Naive B cell (primary cell): ENCODE measurements at places on chromosomes 2 and 18. TPM values are rescaled to one million over a fixed set of nuclear protein-coding genes. Genes with fewer than 3 reads are reported as not detected.

DNA sequence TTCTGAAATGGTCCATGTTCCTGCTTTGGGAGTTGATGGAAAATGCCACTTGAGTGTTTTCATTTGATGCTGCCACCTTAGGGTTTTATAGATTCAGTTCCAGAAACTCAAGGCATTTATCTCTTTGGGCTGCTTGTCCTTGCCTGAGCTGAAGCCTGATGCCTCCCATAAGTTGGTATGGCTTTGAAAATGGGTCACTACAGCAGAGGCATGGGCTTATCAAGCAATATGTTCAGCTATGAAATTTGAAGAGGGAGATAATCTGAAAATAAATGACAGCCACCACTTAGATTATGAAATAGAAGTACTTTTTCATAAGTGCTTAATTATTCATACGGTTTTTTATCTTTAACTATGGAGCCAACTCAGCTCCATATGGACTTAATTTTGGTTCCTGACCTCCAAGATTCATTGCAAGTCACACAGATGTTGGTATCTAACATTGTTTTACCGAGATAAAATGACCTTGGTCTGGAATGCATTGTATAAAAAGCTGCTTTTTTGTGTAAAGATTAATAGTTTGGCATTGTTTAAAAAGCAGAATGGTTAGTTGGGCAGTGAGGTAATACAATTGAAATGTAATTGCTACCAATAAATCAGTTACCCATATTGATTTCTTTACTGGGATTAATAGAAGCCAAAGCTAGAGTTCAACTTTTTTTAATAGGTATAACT, 4.5 kb downstream of the SLC14A1 start:
- DNase-seq: no peak

DNA sequence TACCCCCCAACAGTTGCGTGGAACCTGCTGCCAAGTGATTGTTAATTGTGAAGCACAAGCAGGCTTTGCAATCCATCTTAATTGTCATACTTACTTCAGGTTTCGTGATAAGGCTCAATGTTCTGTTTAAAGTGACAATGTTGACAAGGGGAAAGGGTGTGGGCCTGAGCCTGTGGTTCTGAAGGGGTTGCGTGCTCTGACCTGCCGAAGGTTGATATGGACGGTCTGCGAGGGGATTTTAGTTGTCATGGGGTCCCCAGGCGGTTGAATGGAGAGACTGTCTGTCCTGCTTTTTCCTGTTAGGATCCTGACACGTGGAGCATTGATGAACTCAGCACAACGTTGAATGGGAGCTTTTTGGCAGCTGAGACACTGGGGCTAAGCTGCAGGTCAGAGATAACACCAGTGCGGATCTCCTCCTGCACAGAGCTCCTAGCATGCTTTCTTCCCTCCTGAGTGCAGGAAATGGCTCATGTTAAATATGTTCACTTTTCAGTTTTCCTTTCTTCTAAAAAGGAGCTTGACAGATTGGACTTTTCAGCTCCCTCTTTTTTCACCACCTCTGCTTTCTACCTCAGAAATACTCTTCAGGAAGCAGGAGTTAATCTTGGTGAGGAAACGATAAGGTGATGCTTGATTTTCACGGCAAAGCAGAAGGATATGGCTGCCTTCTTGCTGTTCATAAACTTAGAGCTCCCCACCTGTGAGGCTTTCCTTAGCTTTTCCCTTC, 62.9 kb upstream of the ZEB2 start:
- DNase-seq: no peak

Gene FKBP7
- 6.7 TPM for polyA plus RNA-seq

Gene FOSL2
- 0.06 TPM for polyA plus RNA-seq

Gene SCYGR4
- not detected for polyA plus RNA-seq

DNA sequence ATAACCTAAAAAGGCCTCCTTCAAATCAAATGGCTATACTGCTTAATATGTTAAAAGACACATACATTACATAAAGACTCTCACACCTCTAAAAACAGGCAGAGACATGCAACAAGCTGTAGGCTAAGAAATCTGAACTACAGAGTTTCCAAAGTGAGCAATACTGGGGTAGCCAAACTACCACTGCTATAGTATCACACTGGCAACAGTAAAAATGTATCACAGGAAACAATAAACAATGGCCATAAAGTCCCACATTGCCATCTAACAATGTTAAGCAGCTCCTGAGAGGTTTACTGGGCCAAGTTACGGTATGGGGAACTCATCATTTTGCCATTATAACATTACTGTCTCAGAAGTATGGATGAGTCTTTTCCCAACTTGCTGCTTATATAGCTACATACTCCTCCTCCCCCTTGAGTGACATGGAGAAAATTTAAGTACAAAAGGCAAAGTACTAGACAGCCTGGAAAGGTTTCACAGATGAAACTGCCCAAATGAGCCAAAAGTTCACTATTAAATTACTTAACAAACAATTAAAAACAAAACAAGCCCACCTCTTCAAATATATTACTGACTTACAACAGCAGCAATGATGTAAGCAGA, 50.3 kb downstream of the SS18 start:
- no peak for DNase-seq

DNA sequence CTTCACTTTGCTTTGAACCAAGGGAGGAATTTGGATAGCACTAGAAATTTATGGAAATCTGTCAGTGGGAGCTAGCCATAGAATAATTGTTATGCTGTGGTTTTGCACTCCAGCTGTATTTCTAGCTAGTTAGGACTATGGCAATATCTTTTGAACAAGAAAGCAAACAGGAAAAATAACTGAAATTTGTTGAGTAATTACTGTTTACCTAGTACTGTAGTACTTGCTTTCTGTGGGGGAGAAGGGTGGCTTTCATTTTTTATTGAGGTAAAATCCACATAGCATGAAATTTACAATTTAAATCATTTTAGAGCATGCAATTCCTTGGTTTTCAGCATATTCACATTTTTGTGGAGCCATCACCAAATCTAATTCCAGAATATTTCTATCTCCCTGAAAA, 28.4 kb downstream of the MBD5 start:
- no peak for DNase-seq

Gene GAL3ST2
- not detected for polyA plus RNA-seq

- no peak for DNase-seq
These were observed 126.3 kb downstream of the LTBP1 start for GRCh38 chr2:33073018-33073417.

Gene EVX2
- polyA plus RNA-seq: not detected

DNA sequence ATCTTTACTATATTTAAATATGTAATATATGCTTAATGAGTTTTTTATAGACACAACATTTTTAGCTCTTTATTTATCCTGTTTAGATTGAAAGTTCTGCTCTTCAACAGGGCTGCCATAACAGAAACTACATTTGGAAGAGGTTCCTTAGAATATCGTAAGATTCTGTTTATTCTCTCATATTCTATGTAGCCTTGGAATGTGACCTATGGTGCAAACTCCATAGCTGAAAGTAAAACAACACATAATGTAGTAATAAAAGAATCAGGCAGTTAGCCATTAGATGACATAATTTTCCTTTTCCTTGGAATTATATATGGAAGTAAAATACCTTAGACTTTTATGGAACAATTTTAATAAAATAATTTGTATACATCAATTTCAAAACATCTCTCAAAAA, 91.3 kb downstream of the ZNF804A start:
- no peak for DNase-seq

Gene BMP10
- not detected for polyA plus RNA-seq

DNA sequence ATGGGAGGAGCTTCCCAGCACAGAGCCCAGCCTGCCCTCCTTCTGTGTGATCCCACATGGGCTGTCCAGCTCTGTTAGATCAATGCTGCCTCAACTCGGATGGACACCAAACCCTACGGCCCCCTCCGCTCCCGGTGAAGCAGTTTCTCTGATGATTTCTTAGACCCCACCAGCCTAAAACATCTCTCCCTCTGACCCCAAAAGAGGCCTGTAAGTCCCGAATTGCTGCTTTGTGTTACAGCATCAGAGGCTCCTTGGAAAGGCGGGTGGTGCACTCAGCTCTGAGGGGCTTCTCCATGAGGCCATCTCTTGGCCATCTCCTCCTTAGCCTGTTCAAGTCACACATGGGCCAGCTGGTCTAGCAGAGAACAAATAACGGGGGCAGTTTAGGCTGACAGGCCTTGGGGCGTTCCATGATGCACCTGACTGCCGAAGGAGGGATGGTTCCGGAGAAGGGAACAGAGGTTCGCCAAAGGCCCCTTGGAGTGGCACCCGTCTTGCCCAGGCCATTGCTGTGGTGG, 240.7 kb downstream of the SH3RF3 start:
- no peak for DNase-seq

DNA sequence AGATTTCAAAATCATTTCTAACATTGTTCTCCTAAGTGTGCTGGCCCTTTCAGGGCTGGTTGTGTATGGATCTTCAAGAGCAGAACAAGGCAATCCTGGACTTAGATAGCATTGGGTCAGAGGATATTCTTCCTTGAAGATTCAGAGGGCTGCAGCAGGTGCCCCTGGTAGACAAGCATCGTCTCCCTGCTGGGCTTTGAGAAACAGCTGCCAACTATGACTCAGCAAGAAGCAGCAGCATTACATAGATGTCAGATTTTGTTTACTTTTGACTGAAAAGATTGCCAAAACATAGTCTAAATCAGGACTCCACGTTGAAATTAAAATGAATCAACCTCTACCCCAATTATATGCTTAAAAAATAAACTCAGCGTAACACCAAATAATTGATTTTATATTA, 618.8 kb downstream of the SOCS6 start:
- no peak for DNase-seq

Gene GDF7
- polyA plus RNA-seq: 0.33 TPM

DNA sequence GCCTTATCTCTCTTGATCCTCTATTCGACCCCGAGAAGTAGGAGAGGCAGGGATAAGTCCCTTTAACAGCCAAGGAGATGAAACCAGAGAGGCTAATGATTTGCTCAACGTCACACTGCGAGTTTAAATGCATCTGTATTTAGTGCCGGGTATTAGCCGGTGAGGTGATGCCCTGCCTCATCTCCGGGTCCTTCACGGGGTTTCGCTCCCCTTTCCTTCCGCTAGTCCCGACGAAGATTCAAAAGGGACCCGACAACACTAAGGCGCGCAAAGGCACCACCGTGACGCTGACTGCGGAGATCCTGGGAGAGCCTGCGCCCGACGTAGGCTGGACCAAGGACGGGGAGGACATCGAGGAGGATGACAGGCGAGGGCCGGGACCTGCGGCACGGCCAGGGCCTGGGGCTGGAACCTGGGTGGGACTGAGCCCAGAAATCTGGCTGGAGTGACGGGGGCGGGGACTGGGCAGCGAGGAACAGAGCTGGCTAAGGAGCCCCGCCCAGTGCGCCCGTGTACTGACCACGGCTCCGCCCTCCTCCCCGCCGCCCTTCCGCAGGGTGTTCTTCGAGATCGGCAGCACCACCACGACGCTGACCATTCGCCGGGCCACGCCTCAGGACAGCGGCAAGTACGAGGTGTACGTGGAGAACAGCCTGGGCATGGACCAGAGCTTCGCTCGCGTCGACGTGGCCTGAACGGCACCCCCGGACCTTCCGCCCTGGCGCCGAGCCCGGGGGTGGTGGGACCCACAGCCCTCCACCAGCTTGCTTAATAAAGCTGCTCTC, 1.0 kb upstream of the GMPPA start:
- no peak for DNase-seq

Gene DCDC2C
- not detected for polyA plus RNA-seq

GRCh38 chr18:59155153-59155552, 15.5 kb downstream of the SEC11C start:
- no peak for DNase-seq

Gene CNTNAP5
- polyA plus RNA-seq: not detected

Gene GULP1
- polyA plus RNA-seq: not detected

Gene EMILIN1
- 1.1 TPM for polyA plus RNA-seq

DNA sequence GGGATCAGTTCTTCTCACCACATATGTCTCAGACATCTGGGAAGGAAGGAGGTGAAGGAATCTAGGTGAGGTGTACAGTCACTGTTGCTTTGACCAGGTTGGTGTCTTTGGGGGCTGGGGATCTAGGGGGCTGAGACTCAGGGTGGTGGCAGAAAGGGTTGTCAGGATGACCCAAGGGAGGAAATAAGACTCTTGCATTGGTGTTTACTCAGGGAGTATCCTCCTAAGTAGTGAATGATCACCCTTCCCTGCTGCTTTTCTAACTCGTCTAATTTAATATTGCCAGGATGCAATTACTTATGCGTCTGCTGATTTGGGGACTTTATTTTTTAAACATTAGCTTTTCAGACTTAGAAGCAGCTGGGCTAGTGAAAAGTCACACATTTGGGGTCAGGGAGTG, 127.8 kb upstream of the SIX3 start:
- no peak for DNase-seq

Gene FHL2
- polyA plus RNA-seq: not detected

GRCh38 chr2:1986598-1986997, 242.3 kb upstream of the PXDN start:
- DNase-seq: no peak

GRCh38 chr2:100941646-100942240, 60.3 kb upstream of the RPL31 start:
- no peak for DNase-seq

- DNase-seq: no peak
These were observed 5.3 kb upstream of the NPPC start for GRCh38 chr2:231931481-231931915.

- DNase-seq: no peak
These were observed 6.1 kb downstream of the INO80C start for GRCh38 chr18:35491700-35492077.

GRCh38 chr18:77068321-77069312, 64.0 kb downstream of the MBP start:
- DNase-seq: peak; percentile 74

Gene POTEC
- not detected for polyA plus RNA-seq

Gene IL36G
- not detected for polyA plus RNA-seq

Gene SCTR
- not detected for polyA plus RNA-seq

Gene SAG
- polyA plus RNA-seq: not detected

GRCh38 chr2:170493426-170494097, 221.6 kb upstream of the SP5 start:
- DNase-seq: no peak

Gene CROCC2
- not detected for polyA plus RNA-seq

Gene ELOA2
- not detected for polyA plus RNA-seq

Gene AGPS
- polyA plus RNA-seq: 12.6 TPM

GRCh38 chr2:231854616-231855125, 68.4 kb downstream of the COPS7B start:
- no peak for DNase-seq

DNA sequence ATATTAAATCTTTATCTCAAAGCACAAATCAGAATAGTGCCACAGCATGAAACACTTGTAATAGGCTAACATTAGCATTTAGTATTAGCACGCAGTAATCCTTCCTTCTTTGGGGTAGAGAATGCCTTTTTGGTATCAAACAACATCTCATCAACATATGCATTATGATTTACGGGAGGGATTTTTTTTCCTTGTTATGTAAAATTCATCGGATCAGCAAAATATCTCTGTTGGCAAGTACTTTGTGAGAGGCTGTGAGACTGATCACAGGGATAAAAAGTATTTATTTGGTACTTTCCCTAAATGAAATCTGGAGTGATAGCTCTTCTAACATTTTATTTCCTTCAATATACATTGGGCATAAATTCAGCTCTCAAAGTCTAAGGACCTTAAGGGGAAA, 68.4 kb upstream of the TMEM178A start:
- no peak for DNase-seq

DNA sequence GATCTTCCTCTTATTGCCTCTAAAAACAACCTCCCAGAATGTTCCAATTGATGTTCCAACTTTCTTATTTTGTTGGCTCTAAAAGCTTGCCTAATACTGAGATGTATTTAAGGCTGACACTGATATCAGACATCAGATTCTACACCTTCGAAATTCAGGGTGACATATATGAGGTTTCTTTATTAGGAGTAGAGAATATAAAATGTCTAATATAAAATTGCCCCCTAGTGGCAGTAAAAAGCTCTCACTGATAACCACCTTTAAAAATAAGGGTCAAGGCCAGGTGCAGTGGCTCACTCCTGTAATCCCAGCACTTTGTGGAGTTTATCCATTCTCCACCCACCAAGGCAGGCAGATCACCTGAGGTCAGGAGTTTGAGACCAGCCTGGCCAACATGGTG, 789.7 kb upstream of the SLC39A10 start:
- DNase-seq: no peak

Gene GRB14
- polyA plus RNA-seq: 0.20 TPM
